Ovary (tissue), 10 donors: ENCODE measurements at places on chromosomes 3 and 15. TPM values are rescaled to one million over a fixed set of nuclear protein-coding genes. Genes with fewer than 3 reads are reported as not detected.

GRCh38 chr15:71538181-71538580, 272.2 kb upstream of the NR2E3 start:
- H3K27me3 ChIP-seq = no peaks in the 10 kb centered on the region
- H3K27ac ChIP-seq = no peak overlapping the region
- no peak overlapping the region for H3K4me3 ChIP-seq
- DNase-seq = no peak
- no peaks in the 10 kb centered on the region for H3K4me1 ChIP-seq

DNA sequence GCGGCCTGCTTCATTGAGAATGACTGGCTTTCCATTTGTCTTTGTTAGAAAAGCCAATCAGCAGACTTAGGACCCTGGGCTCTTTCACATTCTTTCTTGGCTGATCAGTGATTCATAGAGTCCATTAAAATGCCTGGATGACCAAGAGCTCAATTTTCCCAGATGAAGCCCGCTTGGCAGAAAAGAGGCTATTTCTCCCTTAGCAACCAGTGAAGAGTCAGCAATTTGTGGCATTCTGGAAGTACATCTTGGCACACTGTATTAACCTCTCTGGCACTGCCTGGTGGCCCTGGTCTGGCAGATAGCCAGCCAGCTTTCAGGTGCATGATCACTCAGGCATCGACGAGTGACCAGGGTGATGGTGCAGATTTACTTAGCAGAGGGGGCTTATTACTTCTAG, 145.7 kb upstream of the PLAAT1 start:
- H3K36me3 ChIP-seq = no peaks in the 10 kb centered on the region
- no peak overlapping the region for H3K27ac ChIP-seq
- no peaks in the 10 kb centered on the region for H3K4me1 ChIP-seq
- DNase-seq = no peak

DNA sequence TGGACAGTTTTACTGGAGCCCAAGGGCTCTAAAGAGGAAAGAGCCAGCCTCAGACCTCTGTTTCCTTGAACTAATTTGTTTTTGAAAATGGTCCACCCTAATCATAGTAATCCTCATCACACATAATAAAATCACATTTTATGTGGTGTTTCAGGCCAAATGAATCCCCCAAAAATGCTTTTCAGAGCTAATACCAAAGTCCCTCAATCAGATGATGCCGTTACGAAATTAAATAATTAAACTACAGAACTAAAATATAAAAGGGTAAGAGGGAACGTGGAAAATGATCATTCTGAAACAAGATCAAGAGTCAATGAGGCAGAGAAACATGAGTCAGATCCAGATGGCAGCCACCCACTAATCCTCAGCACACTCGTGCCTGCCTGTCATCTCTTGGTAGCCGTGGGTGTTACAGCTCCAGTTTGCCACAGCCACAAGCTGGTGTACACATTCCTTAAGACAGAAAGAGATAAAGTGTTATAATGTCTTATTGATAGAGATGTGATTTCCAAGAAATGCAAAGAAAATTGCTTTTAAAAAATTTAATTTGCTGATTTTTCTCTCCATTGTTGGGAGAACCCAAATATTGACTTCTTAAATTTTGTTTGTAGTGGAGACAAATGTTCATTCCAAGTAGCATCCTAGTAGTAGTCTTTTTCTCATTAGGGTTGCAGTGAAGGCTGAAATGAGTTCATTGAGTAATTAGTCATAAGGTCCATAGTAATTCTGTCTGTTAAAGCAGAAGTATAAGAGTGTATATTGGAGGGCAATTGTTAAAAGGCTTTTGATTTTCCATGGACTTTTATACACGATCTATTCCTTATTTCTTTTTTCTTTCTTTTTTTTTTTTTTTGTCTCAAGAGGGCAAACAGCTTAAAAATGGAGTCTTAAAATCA, 104.2 kb downstream of the AGBL1 start:
- no peak overlapping the region for H3K4me3 ChIP-seq
- H3K27ac ChIP-seq = no peak overlapping the region
- no peak for DNase-seq

- no peak overlapping the region for H3K27ac ChIP-seq
- H3K4me1 ChIP-seq = no peaks in the 10 kb centered on the region
- no peaks in the 10 kb centered on the region for H3K36me3 ChIP-seq
- H3K4me3 ChIP-seq = no peak overlapping the region
- no peak for DNase-seq
- no peaks in the 10 kb centered on the region for H3K27me3 ChIP-seq
Observed at GRCh38 chr15:36844534-36844998, 255.8 kb downstream of the MEIS2 start.

- no peak overlapping the region for H3K4me3 ChIP-seq
- H3K27ac ChIP-seq = no peak overlapping the region
- no peaks in the 10 kb centered on the region for H3K36me3 ChIP-seq
- no peaks in the 10 kb centered on the region for H3K4me1 ChIP-seq
- DNase-seq = no peak
- no peaks in the 10 kb centered on the region for H3K27me3 ChIP-seq
Observed at GRCh38 chr3:187025254-187025655, 94.9 kb downstream of the ST6GAL1 start.

DNA sequence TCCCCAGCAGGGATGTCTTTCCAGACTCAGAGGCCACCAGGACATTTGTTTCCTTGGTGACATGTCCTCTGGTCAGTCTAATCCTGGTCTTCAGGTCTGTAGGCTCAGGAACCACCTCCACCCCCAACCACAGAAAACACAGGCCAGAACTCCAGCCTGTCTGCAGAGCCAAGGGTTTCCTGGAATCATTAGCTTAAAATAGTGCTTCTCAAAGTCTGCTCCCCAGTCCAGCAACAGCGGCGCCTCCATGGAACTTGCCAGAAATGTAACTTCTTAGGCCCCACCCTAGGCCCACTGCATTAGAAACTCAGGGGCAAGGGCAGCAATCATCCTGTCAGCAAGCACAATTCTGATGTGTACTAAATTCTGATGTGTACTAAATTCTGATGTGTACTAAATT, 20.0 kb downstream of the SLC28A1 start:
- peaks cover 2% of the 10 kb centered on the region for H3K4me1 ChIP-seq
- H3K27me3 ChIP-seq = no peaks in the 10 kb centered on the region
- H3K27ac ChIP-seq = no peak overlapping the region
- no peak for DNase-seq
- no peak overlapping the region for H3K4me3 ChIP-seq

DNA sequence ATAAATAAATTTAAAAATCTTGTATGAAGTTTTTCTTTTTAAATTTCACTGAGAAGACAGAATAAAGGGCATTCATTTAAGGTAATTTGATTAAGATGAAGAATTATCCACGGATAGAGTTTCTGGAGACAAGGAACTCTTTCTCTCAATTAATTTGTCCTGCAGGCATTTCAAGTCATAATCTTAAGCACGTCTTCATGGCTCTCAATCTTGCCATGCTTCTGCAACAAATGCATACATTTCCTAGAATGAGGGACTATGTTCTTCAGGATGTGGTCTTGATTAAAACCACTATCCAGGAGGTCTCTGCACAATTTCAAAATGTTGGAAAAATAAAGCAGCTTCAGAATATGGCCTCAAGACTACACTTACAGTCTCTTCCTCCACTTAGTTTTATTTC, 67.6 kb upstream of the LSAMP start:
- H3K4me3 ChIP-seq = no peak overlapping the region
- H3K27ac ChIP-seq = no peak overlapping the region
- H3K27me3 ChIP-seq = no peaks in the 10 kb centered on the region
- H3K4me1 ChIP-seq = no peaks in the 10 kb centered on the region
- DNase-seq = no peak

Gene LMCD1
- total RNA-seq = 85.7 TPM
